Motor neuron (in vitro differentiated cells): ENCODE measurements at places on chromosomes 3 and 15. TPM values are rescaled to one million over a fixed set of nuclear protein-coding genes. Genes with fewer than 3 reads are reported as not detected.

DNA sequence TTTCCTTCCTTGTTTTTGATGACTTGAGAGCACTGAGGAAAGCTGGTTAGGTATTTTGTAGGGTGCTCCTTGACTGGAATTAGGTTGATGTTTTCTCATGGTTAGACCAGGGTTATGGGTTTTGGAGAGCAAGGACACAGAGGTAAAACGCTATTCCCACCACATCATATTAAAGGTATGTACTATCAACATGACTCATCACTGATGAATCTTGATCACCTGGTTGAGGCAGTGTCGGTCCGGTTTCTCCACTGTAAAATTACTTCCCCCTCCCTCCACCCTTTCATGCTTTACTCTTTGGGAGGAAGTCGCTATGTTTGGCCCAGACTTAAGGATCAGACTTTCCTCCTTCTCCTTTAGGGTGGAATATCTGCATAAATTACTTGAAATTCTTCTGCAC lies 201.6 kb downstream of the EDEM1 start:
- ATAC-seq, result no peak

- no peak for ATAC-seq
Observed at GRCh38 chr3:60047426-60048200, 997.8 kb upstream of the CFAP20DC start.

DNA sequence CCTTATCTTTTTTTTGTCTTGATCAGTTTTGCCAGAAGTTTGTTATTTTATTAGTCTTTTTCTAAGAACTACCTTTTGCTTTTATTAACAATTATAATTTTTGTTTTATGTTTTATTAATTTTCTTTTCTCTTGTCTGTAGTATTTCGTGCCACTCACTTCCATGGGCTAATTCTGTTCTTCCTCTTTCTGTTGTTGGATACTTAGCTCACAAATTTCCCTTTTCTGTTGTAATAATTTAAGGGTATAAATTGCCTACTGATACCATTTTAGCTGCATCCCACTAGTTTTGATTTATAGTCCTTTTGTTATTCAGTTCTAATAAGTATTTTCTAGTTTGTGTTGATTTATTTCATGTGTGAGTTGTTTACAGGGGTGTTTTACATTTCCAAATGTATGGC lies 48.6 kb downstream of the SNRK start:
- no peak for ATAC-seq

GRCh38 chr3:53585627-53586026 lies 91.2 kb downstream of the CACNA1D start:
- no peak for ATAC-seq

DNA sequence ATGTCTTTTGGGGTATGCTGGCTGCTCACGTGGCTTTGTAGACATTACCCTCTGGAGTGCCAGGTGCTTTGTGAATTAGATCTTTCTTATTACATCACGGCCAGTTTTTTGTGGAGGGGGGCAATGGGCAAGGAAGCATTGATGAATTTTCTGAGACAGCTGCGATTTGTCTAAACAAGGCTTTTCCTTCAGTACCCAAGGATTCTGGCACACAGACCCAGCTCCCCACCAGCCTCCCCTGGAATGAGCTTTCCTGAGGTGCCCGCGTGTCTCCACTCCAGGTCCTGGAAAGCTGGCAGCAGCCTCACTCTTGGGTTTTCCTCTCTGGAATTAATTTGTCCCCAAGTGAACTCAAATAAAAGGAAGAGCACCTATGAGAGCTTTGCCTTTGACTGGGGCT lies 157.6 kb upstream of the CTDSPL start:
- no peak for ATAC-seq

The TOP2B gene
- total RNA-seq, result 226 and 228 TPM in 2 replicates

The WNT7A gene
- total RNA-seq, result 14.1 and 14.3 TPM in 2 replicates
